ENCODE measurements at places on chromosomes 1 and 21. TPM values are rescaled to one million over a fixed set of nuclear protein-coding genes. Genes with fewer than 3 reads are reported as not detected.

CELA2A gene
- total RNA-seq = not detected

INSRR gene
- not detected for total RNA-seq

KPRP gene
- 0.78 TPM for total RNA-seq

AVPR1B gene
- total RNA-seq = not detected

SMPDL3B gene
- total RNA-seq = 0.48 TPM

HMGCS2 gene
- not detected for total RNA-seq

ZBTB8A gene
- total RNA-seq = 5.7 TPM

DMRTA2 gene
- total RNA-seq = not detected
